CD4-positive, alpha-beta T cell treated with Interleukin-15 for 1 hour (primary cell): ENCODE measurements at places on chromosomes 3 and 15.

GRCh38 chr3:179297971-179298725 lies 24.7 kb upstream of the ZNF639 start:
- no peak for DNase-seq

- DNase-seq, result no peak
Observed at GRCh38 chr3:134236505-134237170, 14.0 kb downstream of the RYK start.

DNA sequence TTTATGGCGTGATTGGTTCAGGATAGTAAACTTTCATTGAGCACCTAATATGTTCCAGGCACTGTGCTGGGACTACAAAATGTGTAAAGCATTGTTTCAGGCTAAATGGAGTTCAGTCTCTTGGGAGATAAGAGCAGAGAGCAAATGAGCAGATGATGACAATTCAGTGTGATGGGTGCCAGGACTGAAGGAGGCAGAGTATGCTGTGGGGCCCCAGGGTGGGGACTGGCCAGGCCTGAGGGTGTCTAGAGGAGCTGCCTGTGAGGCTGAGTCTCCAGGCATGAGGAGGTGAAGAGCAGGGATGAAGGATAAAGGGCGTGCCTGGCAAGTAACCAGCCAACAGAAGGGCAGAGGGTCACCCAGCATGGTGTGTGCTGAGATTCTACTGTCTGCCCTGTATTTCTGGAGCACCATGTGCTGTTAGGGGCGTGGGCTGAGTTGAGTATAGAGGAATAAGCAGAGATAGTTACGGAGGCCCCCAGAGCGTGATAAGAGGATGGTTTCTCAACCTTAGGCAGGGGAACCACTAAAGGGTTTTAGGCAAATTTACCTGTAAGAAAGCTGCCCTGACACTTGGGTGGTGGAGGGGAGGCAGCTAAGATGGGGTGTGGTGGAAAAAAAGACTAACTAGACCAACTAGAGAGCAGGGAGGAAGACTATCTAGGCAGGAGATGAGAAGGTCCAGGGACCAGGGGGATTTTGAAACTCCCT lies 38.5 kb downstream of the EPHB1 start:
- DNase-seq, result no peak

DNA sequence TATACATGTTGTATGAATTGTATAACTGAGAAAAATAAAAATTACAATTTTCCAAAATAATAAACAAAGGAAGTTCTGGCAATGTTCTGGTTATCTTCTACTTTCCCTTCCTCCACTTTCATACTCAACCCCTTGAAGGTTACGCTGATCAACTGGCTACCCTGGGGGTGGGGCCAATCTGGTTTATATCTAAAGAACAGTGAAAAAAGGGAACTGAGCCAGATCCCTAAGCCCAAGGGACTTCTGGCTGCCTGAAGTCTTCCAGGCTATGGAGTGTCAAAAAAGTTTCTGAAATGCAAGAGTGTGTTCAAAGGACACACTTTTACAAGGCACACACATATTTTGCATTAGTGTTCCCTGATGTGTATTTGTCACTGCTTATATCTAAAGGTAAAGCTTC lies 591.9 kb downstream of the ROBO1 start:
- no peak for DNase-seq

DNA sequence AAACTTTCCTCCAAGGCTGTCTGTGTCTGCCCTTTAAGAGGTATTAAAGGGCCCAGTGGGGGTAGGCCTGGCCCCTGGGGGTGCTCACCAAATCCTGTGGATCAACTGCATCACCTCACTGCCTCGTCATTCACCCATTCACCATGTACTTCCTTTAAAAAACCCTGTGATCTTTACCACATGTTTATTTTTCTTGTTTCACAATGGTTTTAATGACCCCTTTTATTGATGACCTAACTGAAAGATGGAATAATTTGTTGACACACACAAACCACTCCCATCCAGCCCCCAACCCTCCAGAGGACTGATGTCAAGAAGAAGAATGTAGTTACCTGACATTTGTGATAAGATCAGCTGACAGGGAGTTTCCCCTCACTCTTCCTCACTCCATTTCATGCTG lies 40.8 kb downstream of the KCNAB1 start:
- DNase-seq, result no peak

DNA sequence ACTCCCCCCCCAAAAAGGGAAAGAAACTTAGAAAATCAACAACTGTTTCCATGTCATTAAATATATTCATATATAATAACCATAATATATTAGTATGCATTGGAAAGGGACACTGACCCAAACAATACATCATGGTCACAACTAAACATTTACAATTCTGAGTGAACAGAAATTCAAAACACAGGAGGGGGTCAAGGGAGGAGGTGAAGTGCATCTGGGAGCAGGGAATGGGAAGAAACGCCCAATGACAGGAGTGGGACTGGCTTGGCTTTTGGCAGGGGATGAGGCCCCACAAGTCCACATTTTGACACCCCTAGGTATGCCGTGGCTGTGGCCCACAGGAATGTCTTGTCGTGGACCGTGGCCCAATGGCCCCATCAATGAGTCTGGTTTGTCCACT lies 41.1 kb downstream of the FGD5 start:
- no peak for DNase-seq

DNA sequence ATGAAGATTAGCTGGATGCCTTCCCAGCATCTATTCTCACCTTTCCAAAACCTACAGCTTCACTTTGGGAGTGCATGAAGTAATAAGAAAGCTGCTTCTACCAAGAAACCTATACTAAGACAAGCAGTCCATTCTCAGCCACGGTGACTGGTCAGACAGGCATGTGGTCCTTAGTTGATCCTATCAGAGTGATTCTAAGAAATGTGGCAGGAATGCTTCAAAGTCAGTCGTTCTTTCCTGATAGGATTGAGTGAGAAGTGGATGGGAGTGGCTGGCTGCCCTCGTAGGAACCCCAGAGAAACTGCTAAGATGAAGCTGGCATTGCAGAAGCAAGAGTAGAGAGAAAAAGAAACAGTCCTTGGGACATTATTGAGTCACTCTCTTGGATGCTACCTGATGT lies 16.6 kb downstream of the FOXB1 start:
- no peak for DNase-seq

DNA sequence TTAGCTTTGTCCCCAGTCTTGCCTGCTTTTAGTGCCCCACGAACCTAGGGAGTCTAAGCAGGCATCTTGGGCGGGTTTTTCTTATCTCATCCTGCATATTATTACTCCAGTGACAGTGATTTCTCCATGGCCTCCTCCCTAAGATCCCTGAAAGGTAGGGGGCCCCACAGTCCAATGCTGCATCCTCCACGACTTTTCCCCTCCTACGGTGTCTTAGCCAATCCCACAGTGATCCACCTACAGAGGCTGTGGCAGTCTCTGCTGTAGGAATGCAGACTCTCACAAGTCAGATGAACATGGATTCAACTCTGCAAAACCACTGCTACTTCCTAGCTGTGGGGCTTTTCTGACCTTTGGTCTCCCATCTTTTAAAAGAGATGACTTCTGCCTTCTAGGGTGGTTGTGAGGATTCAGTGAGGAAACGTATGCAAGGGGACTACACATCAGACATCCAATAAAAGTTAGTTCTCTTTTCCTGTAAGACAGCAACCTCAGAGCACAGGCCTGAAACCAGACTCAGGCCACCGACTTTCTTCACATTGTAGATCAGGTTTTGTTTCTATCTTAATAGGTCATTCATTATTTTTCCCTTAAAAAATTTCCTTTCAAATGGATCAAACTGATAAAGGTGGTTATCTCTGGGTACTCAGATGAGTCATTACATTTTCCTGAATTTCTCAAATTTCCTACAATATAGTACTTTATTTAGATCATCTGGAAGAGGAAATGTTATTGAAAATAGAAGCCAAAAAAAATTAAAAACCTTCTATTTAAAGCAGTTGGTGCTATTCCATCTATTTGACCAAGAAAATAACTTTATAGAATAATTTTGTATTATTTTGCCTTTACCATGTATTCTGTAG lies 23.2 kb downstream of the ILDR1 start:
- no peak for DNase-seq

DNA sequence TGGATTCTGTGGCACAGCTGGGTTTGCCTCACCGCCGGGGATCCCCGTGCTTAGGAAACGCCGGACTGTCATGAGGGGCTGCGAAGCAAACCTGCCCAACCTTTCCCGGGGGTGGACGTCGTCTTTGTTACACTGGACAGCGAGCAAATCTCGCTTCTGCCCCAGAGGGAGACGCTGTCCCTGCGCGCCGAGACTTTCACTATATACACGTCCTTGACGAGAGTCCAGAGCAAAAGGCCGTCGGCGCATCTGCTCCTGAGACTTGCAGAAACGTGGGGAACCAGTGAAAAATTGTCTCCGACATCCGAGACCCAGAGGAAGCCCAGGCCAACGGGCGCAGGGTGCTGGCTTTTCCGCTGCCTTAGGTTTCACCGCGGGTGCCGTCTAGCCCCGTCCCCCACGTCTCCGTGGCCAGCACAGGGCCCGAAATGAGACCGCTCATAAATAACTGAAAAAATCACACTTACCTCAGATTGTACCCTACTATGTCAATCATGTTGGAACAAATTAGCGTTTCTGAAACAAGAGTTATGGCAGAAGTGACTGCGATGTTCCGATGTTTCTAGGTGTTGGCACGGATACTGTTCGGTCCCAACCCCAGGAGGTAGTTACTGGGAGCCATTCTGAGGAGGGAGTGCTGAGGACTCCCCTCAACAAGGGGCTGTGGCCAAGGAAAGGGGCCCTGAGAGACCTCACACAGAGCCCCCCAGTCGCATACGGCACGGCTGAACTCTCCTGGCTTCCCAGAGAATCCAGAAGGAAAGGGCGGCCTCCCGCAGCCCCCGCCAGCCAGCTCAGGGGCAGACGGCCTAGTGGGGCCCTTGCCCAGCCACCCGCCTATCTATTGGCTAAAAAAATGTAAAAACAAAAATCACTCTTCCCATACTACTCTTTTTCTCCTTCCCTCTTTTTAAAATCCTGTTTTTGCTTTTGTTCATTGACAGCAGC lies 14.4 kb upstream of the MUC4 start:
- DNase-seq, result no peak

- no peak for DNase-seq
Observed at GRCh38 chr15:26571346-26571745, 201.5 kb downstream of the GABRB3 start.

DNA sequence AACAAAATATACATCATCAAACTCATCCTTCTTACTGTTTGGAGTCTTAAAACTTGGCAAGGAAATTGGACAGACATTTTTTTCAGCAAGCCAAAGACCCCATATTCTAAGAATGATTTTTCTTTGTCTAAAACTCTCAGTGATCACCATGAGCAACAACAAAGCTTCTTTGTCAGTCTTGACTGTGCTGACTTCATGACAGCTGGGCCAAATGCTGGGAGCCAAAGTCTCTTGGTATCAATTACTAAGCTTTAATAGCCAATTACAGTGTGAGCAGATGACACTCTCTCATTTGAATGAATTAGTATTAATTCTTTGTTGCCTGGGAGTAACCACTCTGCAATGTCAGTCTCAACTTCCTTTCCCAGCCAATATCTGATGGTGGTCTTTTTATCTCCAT lies 48.1 kb upstream of the GK5 start:
- DNase-seq, result no peak

DNA sequence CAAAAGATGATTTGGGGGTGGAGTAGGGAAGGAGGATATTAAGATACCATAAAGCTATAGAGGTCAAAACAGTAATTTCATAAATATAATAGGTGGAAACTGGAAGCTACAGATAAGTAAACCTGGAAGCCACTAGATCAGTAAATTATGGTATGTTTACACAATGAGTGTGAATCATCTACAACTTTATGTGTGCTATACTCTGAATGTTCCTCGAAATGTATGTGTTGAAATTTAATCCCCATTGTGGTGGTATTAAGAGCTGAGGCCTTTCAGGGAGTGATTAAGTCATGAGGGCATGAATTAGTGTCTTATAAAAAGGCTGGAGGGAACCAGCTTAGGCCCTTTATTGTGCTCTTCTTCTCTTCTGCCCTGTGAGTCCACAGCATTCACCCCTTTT lies 25.2 kb downstream of the EOMES start:
- DNase-seq, result no peak

DNA sequence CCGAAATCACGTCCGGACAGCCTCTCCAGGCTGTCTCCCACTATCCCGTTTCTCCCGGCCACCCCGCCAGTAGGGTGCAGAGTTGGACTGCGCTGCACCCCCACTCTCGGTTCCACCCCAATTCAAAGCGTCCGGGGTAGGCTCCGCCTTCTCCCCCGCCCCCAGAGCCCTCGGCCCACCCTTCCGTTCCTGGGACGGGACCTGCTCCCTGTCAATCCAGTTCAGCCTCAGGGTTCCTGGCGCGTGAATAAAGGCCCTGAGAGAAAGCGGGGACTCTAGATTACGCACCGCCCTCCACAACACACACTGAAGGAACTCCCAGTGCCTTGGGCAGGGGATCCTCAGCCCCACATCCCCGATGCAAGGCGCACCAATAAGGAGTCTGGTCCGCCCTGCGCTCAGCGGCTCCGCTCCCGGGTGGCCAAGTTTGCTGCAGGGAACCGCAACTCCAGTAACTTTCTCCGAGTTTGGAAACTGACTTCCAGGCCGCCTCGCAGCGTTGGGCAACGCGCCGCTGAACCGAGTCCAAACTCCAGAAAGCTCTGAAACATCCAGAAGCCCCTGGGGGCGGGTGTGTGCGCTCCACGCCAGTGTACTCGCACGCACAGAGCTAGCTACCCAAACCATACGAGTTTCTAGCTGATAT lies 1.9 kb downstream of the ADAMTS9 start:
- no peak for DNase-seq

DNA sequence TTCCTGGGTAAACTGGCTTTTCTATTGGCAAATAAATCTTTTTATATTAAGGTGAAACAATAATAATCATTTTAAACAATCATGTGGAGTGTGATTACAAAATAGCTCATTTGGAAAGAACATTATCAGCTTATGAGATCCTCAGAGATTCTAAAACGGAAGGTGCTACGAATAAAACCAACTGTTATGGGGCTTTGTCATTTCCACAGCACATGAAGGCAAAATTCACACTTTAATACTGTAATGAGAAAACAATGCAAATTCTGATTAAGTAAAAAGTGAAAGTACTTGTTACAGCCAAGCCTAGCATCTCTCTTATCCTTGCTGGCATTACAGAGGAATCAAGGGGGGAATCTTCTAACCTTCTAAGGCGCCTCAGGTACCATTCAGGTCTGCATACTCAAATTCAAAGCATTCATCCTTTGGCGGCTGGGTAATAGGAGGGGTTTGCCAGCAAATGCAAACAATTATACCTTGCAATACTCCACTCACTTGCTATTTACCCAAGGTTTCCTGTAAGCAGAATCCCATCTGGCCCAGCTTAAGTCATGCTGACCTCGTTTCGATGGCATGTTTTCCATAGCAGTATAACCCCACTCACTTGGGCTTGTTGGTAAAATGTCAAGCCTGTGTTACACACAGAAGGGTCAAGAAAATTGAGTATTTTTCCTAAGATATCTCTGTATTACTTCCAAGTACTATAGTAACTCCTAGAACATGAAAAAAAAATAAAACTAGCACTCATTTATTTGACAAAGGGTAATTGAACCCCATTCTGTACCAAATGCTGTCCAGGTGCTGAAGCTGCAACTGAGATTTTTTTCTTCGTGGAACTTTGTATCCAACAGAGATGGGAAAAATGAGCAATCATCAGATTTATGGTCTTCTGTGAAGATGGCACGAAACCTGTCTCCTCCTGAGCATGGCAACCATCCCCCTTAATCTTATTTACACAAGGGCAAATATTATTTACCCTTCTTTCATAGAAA lies 183.7 kb upstream of the LMCD1 start:
- no peak for DNase-seq

GRCh38 chr3:123312331-123313265 lies 110.9 kb downstream of the SEC22A start:
- no peak for DNase-seq
